ENCODE measurements at places on chromosomes 12 and 14.

DNA sequence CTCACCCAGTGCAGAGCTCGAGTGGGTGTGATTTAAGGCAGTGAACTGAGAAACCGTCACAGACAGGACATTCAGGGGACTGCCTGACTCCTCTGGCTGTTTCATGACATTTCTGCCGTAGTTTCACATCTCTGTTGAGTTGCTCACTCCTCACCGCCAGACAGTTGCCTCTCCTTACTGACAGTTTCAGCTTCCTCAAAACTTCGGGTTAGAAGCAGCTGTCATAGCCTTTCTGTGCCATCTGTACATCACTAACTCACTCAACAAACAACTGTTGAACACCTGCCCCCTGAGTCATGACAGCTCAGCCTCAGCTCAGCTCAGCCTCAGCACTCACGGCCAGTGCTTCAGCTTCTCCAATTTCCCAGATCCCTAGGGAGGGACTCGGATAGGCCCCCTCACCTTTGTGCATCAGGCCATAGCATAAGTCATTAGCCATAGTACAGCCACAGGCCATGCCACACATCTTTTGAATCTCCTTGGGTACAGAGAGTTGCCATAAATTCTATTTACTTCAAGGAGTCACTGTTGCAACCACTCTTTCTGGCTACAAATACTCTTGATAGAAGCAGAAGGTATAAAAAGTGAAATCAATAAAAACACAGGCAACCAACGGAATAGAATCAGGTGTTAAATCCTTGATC lies 6.2 kb upstream of the SLC15A4 start:
- no peak for DNase-seq

- DNase-seq = no peak
These were observed 9.4 kb downstream of the AHNAK2 start for GRCh38 chr14:104968541-104969401.

GRCh38 chr14:68688872-68689371 lies 103.9 kb downstream of the ZFP36L1 start:
- no peak for DNase-seq

DNA sequence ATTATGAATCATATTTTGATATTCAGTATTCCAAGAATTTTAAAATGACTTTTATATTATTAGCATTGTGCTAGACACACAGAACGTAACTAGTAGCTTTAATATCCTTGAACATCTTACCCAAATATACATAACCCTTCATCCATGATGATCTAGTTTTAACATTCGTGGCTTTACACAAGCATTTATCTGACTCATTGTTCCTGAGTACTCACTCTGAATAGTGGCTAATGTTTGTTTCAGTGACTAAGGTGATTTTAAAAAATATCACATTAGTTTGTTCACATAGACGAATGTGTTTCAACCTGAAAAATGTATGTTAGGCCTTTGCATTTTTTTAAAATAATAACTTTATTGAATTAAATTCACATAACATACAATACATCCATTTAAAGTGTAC lies 80.0 kb upstream of the PTPRQ start:
- DNase-seq = no peak

- no peak for DNase-seq
These were observed 73.4 kb downstream of the FRMD6 start for GRCh38 chr14:51725061-51725460.

DNA sequence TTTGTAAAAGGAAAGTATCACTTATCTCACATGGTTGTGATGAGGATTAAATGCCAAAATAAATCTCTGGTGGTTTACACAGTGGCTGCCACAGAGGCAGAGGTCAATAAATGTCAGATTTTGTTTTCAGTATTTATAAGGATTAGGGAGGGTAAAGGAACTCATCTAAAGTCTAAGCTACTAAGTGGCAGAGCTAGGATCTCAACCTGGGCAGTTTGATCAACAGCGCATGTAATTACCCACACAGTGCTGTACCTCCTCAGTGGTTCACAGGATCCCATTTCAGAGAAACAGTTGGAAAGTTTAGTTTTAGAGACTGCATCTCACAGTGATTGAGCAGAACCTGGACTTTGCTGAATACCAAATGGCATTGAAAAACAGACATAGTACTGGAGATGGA lies 44.9 kb upstream of the RIC8B start:
- DNase-seq = no peak

DNA sequence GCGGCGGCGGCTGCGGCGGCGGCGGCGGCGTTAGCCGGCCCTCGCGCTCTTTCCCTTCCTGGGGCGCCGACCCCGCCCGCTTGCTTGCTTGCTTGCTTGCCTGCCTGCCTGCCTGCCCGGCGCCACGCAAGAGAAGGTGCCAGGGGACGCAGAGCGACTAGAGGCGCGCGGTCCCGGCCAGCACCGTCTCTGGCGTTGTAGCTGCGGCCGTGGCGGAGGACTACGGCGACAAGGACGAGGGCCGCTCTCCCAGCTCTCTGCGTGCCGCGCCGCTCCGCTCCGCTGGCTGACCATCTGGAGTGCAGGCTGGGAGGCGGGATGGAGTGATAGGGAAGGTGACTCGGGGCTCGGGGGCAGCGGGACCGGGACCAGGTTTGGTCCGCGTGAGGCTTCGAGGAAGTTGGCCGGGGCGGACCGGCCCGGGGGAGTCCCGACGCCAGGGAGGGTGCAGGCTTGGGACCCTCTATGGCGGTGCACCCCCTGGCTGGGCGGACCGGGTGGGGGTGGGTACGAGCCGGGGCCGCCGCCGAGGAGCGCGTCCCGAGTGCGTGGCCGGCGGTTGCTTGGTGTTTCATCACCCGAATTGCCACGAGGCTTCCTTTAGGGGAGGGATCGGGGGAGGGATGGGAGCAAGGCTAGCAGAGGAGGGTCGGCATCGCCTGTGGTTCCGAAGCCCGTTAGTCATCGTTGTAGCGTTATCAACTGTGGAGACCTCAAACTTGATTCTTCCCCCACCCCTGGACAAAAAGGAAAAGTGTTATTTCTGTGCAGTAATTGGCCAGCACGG lies 471 bp downstream of the XPOT start:
- DNase-seq = peak; percentile 71

GRCh38 chr12:56087220-56087619 lies 7.3 kb downstream of the ERBB3 start:
- DNase-seq = no peak

DNA sequence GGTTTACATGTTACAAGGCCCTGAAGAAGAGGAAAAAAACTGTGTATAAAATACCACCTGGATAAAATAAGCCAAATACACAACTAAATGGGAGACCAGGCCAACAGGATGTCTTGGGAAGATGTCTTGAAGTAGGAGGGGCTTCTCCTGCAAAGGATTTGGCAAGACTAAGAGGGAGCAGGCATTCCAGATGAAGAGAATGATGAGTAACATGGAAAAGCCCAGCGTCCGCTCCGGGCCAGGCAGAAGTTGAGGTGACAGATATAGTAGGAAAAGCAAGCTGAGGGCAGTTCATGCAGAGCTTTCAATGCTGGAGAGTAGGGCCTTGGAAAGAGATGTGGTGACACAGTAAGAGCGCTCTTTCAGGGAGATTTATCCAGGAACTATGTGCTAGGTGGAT lies 16.1 kb upstream of the EIF4B start:
- DNase-seq = no peak

GRCh38 chr14:77603654-77604255 lies 12.7 kb downstream of the SPTLC2 start:
- no peak for DNase-seq

GRCh38 chr12:114491916-114492315 lies 86.0 kb upstream of the TBX5 start:
- DNase-seq = no peak

DNA sequence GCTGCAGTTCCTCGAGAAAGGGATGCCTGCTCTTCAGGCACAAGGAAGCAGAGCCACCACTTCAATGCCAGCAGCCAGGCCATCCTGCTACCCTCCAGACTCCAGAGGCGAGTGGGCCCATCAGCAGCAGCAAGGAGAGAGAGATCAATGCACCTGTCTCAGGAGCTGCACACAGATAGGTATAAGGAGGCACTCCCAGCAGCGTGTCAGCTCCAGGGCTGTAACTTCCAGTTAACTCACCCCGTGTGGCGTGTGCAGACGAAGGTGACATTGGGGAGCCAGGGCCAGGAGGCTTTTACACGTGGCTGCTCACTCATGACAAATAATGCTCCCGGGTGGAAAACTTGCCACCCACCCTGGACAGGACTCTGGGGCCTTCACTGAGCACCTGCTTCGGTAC lies 24.2 kb downstream of the GALNT16 start:
- no peak for DNase-seq

DNA sequence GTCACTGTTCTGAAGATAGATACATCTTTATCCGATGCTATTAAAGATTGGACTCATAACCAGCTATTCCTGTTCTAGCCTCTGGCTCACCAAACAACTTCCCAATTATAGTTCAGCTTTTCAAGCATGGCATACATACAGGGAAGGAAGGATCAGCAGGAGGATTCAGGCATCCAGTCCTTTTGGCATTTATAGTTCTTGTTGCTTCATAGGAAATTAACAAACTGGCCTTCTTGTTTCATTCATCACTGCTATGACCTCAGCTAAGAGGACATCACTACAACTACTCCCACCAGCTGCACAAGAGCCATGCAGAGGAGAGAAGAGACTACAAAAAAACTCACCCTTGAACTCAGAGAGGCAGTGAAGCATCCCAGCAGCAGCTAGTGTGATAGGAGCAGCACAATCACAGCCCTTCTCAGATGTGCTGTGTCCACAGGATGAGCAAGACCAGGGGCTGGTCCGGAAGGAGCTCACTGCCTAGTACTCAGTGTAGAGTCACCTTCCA lies 100.5 kb downstream of the SPTSSA start:
- no peak for DNase-seq

DNA sequence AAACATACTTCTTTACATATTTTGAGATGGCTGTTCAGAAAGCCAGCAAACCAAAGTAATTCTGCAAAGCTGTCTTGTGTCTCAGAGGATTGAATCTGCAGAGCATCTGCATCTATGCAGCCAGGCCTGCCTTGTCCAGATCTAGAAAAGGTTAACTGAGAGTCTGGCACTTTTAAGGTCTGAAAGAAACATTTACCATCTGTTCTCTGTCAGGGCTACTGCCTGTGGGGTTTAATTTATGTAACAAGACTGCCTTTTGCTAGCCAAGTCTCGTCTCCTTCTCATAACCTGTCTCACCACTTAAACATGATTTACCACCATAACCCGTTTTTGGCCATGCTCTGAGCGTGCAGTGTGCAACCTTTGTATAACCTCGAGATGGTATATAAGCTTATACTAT lies 194.2 kb downstream of the SYT10 start:
- DNase-seq = no peak

GRCh38 chr14:55446127-55446736 lies 5.8 kb upstream of the TBPL2 start:
- DNase-seq = peak; percentile 71

- DNase-seq = no peak
These were observed 21.1 kb downstream of the ST8SIA1 start for GRCh38 chr12:22313286-22313962.

- DNase-seq = no peak
These were observed 29.5 kb upstream of the RHOJ start for GRCh38 chr14:63174760-63175191.

- no peak for DNase-seq
These were observed 21.4 kb upstream of the DRAM1 start for GRCh38 chr12:101855976-101856375.

GRCh38 chr12:89250213-89250612 lies 102.1 kb downstream of the DUSP6 start:
- DNase-seq = no peak

- DNase-seq = no peak
These were observed 251.0 kb upstream of the FKBP4 start for GRCh38 chr12:2543801-2544200.

DNA sequence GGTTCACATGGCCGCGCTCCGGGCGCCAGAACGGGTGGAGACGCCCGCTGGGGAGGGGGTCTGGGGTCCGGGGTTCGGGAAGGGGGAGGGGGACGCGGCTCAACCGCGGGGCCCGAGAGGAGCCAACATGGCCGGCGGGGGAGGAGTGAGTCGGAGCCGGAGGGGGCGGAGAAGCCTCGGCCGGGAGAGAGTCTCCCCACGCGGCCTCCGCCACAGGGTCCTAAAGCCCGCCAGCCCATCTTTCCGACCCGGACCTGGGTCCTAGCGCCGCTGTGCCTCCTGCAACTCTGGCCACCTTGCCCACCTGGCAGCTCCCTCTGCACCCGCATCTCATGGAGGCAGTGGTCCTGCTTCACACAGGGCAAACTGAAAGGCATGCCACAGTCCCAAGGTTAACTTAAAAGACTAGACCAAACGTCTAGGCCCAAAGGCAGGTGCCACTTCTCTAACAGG lies at the start of gene BAZ2A:
Gene BAZ2A (minus strand): TSS at position 147 of the 453 bp plus-strand sequence. CDS start 12,796 bp downstream, outside the sequence.
- DNase-seq = peak; percentile 92

- DNase-seq = no peak
These were observed 29.2 kb upstream of the DCN start for GRCh38 chr12:91211866-91212265.

GRCh38 chr14:95307402-95308041 lies 12.2 kb downstream of the CLMN start:
- DNase-seq = no peak

DNA sequence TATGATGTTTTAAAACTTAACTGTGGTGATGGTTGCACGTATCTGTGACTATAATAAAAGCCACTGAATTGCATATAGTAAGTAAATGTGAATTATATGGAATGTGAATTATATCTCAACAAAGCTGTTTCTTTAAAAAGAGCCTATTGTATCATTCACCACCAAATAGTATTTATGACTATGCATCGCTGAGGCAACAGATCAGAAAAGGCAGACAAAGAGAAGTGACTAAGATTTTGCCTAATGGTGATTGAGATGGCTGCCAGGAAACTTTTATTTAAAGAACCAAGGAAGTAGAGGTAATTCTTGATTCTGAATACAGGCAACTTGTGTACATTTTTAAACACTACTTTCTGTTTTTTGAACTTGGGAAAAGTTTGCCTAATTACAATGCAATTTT lies 31.7 kb downstream of the DHRS7 start:
- no peak for DNase-seq

DNA sequence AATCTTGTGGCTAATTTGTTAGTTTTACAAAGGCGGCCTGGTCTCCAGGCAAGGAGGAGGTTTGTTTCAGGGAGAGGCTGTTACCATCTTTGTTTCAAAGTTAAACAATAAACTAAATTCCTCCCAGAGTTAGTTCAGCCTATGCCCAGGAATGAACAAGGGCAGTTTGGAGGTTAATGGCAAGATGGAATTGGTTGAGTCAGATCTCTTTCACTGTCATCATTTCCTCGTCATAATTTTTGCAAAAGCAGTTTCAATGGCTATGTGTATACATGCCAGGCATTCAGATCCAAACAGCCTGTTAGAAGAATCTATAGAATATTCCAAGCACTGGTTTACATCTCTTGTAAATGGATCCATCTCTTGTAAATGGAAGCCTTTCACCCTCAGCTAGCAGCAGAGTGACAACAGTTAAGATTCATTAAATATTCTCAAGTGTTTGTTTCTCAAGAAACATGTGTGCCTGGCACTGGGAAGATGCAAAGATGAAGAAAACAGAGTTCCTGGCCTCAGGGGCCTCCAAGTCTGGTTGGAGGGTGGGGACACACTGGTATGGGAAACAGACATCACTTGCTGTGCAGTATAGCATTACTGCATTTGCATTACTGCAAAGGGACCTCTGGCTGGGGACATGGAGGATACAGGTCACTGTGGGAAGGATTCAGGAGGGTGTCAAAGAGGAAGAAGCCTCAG lies 65.8 kb downstream of the RIN3 start:
- no peak for DNase-seq

- no peak for DNase-seq
These were observed 8.4 kb downstream of the PACS2 start for GRCh38 chr14:105322791-105323556.

Measured in activated CD8-positive, alpha-beta T cell treated with anti-CD3 and anti-CD28 coated beads, Interleukin-2, amount 10 ng/mL, durations not matched to agents 7 days and 5 days (primary cell).